Stimulated activated CD8-positive, alpha-beta memory T cell treated with anti-CD3 and anti-CD28 coated beads, Interleukin-7, amount 100 ng/mL, for 1 hour (primary cell): ENCODE measurements at places on chromosomes 5 and 9.

DNA sequence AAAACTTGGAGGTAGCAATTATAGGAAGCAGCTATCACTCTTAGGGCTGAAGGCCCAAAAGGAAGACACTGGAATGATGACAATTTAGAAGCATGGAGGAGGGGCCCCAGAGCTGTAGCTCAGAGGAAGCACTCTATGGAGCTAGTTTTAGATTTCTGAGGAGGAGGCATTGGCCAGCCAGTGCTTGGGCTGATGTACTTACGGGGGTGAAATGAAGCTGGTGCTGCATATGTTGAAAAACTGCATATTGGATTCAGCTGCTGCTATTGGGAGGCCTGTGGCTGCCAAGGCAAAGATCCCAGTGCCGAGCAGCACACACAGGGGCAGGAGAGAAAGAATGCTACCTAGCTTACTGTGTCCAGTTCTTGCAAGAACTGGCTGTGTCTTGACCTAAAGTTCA lies 53.9 kb upstream of the HMHB1 start:
- no peak for DNase-seq

DNA sequence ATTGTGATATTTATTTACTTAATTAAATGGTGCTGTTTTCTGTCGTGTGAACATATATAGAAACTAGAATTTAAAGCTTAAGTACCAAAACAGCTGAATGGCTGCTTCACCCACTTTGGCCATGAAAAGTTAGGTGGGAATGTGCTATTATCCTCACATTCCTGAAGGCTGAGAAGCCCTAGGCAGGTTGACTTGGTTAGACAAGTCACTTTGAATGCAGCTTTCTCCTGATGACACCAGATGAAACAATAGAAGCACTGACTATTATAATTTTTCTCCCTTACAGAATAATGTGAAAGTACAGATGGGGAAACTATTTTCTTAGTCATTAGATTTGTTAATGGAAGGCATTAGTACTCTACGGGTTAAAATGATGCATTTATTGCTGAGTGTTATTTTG lies 65.1 kb upstream of the C5orf46 start:
- DNase-seq = no peak

- DNase-seq = no peak
Observed at GRCh38 chr9:109990541-109990940, 210.5 kb downstream of the PALM2AKAP2 start.

DNA sequence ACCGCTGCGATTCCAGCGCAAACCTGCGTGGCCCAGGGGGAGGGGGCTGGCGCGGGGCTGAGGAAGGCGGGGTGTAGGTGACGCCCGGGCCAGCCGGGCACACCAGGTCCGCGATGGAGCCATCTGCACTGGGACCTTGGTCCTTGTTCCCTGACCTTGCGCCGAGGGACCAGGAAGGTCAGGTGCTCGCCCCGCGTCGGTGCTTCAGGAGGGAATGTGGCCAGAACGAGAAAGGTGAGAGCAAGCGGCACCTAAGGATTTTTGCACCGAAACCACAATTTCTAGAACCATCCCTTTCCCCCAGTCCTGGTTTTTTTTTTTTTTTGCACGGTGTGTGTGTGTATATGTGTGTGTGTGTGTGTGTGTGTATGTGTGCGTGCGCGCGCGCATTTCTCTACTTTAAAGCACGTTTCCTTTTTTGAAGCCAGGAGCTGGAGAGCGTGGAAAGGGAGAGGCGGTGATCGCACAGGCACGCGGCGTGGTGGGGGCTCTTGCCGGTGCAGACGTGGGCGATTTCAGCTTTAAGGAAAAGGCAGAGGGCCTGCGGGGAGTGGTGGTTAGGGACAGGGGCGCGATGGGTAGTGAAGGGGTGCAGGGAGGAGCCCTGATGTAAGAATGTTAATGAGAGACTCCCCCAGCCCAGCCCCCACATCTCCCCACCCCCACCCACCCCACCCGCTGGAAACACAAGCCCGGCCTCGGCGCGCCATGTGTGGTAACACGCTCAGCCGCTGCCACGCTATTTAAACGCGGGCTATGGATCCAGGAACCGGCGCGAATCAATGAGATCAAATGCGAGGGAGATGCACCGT lies at the start of gene NPR3:
Gene NPR3, plus strand, starts transcription at position 772 of the 812 bp plus-strand sequence. CDS start 456 bp downstream, outside the sequence.
- no peak for DNase-seq

GRCh38 chr5:142314109-142314508 lies 10.7 kb downstream of the SPRY4 start:
- no peak for DNase-seq

DNA sequence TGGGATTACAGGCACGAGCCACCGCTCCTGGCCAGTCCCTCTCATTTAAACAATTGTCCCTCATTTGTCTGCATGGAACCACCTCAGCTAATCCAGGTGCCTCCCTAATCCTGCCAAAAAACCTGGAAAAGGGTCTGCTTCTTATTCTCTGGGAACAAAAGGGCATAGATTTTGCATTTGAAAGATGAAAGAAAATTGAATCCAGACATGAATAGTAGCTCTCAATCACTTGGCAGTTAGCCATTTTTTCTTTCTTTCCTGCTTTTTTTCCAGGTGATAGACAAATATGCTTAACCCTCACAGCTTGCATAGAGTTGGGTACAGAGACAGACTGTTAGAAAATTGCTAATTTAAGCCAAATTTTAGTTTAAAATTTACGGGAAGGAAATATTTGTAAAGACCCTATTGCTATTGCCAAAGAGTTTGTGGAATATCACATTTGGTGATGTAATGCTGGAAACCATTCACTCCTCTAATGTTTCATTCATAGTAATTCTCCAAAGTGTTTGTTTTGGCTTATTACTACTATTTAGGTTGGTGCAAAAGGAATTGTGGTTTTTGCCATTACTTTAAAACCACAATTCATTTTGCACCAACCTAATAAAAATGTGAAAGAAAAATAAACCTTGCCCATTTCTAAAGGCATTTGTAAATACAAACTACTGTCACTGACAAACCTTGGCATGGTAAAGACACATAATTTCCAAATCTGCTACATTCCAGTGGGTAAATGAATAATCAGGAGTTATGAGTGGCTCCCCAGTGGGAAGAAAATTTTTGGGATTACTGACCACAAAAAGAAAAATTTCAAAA lies 80.5 kb upstream of the JAK2 start:
- no peak for DNase-seq

DNA sequence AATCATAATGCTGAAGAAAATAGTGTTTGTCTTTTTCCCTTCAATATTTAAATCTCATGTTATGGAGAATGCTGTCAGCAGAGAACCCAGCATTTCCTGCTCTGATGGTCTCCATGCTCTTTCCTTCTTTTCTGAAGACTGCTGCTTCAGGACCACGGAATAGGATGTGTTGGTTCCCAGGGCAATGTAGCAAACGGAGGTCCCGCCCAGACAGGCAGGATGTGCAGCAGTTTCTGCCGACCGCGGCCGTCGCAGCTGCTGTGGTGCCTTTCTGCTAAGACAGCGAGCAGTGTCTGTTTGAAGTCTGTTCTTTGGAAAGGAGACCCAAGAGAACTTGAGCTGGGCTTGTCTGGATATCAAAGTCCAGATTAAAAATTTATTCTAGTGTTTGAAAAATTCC lies 654.3 kb downstream of the CCDC171 start:
- DNase-seq = no peak

GRCh38 chr9:69877852-69878514 lies 57.4 kb downstream of the CFAP95 start:
- DNase-seq = no peak

GRCh38 chr5:170296935-170297588 lies 515 bp downstream of the LCP2 start:
- DNase-seq = no peak

DNA sequence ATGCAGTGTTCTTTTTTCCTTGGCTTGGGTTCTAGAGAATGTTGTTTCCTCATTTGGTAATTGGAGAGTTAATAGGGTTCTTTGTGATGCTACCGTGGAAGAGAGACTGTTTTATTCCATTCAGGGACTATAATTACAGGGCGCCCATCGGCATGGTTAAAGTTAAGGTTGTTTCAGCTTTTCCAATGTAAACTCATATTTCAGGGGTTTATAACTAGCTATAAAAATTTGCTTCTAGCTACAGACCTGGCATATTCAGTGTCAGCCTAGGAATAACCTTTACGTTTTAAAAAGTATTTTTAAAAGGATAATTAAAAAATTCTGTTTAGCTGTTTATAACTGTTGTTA lies 99.1 kb downstream of the AOPEP start:
- no peak for DNase-seq

- DNase-seq = no peak
Observed at GRCh38 chr5:77209495-77210090, 887 bp upstream of the PDE8B start.

- no peak for DNase-seq
Observed at GRCh38 chr5:148986636-148987035, 76.2 kb downstream of the SH3TC2 start.

GRCh38 chr5:14082973-14083372 lies 60.2 kb upstream of the TRIO start:
- no peak for DNase-seq

GRCh38 chr5:144832416-144832815 lies 661.7 kb downstream of the KCTD16 start:
- no peak for DNase-seq

GRCh38 chr9:95311961-95312360 lies 5.5 kb downstream of the FANCC start:
- no peak for DNase-seq

DNA sequence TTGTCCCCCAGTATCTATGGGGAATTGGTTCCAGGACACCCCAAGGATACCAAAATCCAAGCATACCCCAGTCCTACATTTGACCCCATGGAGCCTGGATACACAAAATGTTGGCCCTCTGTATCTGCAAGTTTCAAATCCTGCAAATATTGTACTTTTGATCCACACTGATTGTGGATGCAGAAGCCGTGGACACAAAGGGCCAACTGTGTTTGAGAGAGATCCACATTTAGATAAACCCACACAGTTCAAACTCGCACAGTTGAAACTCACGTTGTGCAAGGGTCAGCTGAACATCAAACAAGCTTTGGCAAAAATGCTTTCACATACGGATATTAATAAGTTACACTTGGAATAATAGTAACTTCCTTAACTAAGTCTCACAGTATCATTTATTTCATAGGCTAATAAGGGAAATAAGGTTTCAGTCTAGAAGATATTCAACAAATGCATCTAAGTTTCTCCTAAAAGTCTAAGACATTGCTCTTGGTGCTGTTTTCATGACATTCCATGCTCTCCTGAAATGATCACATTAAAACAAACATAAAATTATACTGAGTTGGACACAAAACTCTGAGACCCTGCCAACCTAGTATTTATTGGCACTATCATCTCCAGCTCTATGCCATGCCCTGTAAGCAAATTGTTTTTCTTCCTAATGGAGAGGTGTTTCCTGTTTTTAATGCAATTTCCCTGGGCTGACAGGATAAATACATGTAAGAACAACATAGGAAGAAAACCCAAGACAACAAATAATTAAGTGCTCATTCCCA lies 32.3 kb downstream of the ACTL7A start:
- DNase-seq = no peak

DNA sequence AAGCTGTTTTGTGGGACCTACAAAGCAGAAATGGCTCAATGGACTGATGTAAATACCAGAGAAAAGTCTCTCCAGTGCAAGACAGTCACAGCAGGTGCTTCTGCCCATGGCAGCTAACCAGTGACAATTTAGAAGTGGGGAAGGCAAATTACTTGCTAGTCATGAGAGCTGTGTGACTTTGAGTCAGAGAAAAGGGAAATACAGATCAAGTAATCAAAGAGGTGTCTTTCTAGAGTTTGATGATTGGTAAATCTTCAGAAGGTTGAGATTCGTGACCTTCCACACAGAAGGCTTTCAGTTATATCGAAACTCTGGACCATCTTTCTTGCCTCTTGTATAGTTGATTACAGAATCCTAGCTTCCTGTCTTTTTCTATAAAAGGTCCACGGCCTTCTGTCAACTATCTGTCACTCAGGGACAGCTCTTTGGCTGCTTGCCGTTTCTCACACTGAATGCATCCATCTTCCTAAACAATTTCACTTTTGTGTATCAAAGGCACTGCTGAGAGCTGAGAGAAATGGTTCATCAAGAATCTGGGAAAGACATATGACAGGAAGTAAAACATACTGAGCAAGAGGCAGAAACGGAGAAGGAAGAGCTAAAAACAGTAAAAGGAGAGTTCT lies 993.9 kb upstream of the ACO1 start:
- DNase-seq = no peak

DNA sequence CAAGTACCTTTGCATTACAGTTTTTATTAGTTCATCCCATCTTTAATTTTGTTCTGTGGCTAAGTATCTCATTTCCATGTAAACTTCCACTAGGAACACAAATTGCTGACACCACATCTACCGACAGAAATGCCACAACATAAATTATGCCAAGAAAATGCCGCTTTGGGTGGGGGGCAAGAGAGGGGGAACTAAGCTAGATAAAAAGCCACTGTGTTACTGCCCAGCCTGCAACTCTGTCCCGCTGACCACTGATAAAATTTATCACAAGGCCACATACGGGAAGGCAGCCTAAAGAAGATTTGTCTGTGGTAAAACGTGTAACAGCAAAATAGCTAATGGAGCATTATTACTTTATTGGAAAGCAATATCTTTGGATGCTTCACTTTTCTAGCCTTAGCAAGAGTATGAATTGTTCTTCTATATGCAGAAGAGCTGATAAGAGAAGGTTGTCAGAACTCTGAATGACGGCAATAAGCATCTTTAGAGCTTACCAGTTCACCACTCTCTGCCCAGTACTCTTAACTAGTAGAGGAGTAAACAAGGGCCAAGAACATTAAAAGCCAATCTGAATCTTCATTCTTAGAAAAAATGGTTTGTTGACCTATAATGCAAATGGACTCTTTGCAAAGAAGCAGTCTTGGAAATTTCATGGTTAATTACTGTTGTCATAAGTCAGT lies 172.2 kb upstream of the MEF2C start:
- no peak for DNase-seq

DNA sequence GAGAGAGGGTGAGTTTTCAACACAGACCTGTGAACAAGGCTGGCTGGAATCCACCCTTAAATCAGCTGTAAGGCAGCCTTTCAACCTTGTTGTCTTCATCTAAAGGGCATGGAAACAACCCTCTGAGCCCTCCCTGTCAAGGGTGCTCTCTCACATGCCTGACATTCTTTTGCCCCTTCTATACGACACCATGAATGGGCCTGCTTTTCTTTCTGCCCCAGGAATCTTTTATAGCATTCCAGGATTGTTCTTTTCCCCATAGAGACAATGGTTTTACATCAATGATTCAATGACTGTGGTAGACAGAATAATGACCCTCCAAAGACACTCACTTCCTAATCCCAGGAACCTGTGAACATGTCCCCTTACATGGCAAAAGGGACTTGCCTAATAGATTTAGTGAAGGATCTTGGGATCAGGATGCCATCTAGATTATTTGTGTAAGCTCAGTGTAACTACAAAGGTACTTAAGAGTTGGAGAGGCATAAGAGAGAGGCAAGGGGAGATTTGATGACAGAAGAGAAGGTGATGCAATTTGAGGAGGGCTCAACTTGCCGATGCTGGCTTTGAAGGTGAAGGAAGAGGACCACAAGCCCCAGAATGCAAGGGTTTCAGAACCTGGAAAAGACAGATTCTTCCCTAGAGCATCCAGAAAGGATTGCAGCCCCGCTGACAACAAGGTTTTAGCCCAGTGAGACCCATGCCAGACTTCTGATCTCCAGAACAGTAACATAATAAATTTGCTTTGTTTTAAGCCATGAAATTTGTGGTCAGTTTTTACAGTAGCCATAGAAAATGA lies 29.2 kb upstream of the HMHB1 start:
- no peak for DNase-seq

GRCh38 chr9:13142776-13143175 lies 136.7 kb downstream of the MPDZ start:
- DNase-seq = no peak
